ENCODE measurements at places on chromosomes 7 and 10.

DNA sequence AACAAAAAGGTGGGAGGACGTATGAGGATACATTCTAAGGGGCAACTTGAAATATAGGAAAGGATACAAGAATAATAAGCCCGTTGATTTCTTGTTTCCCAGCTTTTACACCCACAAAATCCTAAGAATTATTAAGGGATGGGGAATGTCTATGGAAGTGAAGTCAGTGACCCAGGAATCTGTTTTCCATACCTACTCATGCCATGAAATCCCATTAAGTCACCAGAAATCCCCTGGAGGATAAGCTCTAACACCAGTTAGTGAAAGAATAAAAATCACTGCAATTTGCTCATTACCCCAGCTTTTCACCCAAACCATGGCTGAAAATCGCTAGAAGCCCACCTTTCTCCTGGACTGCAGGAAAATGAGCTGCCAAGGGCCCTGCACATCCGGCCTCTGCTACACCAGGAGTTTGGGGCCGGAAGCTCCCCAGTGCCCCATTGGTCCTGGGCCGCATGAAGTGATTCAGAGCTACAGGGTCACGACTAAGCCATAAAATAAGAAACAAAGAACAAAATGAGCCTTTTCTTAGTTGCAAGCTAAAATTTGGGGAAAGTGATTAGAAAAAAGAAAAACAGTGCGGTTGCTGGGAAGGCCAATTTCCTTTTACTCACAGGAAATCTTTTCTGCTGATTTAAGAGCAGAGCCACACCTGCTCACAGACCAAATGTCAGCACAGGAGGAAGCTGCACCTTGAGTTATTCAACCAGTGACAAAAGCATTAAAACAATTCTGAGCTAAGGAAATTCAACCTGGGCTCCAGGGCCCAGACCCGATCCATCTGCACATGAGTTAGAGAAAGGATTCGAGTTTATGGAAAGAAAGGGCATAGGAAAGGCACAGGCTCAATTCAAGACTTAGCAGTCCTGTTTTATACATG, 40.3 kb downstream of the HIPK2 start:
- DNase-seq = no peak

DNA sequence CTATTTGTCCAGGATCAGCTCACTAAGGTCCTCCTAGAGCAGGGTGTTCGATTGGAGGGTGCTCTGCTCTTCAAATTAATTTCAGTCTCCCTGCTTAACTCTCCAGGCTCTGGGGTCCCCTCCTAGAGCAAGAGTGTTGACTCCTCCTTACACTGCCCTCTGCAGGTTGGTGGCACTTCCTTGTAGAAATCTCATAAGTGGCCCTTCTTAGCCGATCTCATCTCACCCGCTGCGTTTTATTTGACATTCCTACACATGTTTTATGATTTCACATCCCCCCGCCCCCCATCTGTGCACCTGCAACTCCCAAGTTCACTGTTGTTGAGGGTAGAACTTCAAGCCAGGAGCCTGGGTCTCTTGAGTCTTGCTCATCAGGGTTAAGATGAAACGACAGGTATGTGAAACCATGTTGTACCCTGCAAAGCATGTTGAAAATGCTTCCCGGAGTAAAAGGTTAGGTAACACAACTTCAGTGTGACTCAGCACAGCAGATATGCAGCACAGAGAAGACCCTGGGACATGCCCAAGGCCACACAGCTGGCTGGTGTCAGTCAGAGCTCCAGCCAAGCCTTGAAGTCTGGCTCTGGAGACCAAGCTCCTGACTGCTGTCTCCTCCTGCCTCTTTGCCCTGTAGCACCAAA, 171.2 kb downstream of the PRKAG2 start:
- peak; percentile 63 for DNase-seq

- no peak for DNase-seq
These were observed 147.4 kb upstream of the TEX47 start for GRCh38 chr7:88942815-88943501.

DNA sequence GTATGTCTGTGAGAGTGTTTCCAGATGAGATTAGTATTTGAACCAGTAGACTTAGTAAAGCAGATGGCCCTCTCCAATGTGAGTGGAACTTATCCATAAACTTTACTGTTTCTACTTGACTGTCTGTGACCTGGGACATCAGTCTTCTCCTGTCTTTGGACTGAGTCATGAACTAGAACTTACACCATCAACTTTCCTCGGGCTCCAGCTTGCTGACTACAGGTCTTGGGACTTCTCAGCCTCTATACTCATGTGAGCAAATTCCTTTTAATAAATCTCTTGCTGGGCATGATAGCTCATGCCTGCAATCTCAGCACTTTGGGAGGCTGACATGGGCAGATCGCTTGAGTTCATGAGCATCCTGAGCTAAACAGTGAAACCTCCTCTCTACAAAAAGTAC, 25.7 kb upstream of the WAPL start:
- DNase-seq = no peak

- DNase-seq = no peak
These were observed 42.9 kb downstream of the CCDC186 start for GRCh38 chr10:114131094-114131493.

GRCh38 chr10:33886299-33886698, 551.8 kb upstream of the NRP1 start:
- no peak for DNase-seq

Measured in A172 (cell line).